ENCODE measurements at places on chromosomes 2 and 18.

DNA sequence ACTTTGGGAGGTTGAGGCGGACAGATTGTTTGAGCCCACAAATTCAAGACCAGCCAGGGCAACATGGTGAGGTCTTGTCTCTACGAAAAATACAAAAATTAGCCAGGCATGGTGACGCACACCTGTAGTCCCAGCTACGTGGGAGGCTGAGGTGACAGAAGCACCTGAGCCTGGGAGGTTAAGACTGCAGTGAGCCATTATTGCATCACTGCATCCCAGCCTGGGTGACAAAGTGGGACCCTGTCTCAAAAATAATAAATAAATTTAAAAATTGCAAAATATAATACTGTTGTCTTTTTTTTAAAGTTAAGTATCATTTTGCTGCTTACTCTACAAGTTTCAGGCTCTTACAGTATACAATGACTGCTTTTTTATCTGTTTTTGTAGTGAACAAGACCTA lies 4.0 kb upstream of the ANKRD12 start:
- DNase-seq, result no peak

DNA sequence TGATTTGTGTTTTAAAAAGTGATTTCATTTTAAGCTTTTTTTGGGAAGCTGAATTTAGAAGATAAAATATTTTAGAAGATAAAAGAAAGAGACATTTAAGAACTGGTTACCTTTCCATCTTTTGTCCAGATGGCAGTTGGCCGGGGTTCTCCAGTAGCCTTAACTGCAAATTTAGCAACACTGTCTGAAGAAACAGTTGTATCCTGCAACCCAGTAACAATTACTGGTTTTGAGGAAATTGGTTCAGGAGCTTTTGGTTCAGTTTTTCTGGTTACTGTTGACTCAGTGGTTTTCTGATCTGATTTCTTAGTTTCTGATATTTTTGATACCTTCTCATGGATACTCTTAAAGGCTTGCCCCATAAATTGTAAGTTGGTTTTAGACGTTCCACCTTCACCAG lies 49.9 kb downstream of the PLEKHA3 start:
- no peak for DNase-seq

DNA sequence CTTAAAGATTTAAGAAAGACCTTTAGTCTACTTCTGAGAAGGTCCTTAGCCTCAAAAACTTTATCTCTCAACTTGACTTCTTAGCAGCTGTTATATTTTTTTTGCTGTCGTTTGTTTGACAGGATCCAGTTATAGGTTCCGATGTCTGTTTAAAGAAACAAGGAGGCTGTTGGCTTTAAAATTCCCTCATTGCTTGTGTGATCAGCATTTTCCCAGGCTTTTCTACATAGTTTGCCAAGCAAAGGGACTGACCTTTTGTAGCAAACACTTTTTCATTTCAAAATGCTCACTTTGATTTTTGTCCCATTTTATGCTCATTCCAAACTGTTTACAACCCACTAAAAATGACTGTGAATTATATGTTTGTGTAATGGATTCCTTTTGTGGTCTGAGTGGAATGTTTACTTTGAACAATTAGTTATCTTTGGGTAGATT lies 394.9 kb downstream of the ARHGAP15 start:
- DNase-seq, result no peak

DNA sequence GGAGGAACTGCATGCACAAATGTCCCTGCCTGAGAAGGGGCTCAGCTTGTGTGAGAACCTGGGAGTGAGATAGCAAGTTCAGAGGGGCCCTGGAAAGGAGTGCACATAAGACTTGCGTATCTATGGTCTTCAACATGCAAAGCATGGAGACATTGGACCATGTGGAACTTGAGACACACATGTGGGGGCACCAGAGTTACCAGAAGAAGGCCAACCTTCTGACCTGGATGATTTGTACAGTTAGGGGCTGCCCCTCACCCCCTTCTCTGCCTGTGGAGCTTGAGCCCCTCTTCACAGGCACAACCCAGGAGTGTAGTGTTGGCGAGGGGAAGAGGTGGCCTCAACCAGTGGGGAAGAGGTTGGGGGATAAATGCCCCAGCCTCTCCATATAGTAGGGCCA lies 165.0 kb upstream of the ARL4C start:
- DNase-seq, result no peak

DNA sequence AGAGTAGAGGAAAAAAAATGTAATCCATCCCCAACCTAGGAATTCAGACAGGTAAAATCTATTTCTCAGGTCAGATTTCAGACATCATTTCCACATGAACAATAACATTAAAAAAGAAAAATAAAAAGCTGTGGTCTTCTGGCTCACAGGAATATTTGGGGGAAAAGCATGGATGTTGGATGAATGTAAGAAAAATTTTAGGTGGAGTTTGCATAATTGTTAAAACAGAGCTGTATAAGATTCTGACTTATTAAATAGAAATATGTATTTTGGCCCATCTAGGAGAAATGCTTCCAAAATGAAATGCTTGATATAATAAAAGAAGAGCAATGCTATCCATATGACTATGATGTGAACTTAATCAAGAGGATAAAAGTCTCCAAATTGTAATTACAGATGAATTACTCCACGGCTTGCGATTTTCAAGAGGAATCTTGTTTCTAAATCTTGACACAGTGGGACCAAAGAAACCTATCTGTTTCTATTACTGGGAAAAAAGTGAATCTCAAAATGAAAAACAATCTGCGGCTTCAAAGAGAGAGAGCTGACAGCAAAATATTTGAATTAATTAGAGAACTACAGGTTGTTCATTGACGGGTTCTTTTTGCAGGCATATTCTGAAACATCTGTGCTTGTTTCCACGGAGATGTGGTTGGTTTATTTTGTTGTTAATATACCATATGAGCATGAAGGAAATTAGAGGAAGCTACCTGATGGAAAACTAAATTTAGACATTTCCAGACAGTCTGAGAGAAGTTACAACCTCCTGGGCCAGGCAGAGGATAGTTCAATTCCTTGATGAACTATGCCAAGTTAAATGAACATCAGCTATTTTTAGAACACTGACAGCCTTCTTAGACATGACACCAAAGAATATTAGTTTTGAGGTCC lies 468.7 kb downstream of the PID1 start:
- DNase-seq, result no peak

GRCh38 chr2:22879009-22879863 lies 505.7 kb upstream of the KLHL29 start:
- no peak for DNase-seq

- DNase-seq, result peak; percentile 22
These were observed 24.8 kb upstream of the TFCP2L1 start for GRCh38 chr2:121309801-121310200.

DNA sequence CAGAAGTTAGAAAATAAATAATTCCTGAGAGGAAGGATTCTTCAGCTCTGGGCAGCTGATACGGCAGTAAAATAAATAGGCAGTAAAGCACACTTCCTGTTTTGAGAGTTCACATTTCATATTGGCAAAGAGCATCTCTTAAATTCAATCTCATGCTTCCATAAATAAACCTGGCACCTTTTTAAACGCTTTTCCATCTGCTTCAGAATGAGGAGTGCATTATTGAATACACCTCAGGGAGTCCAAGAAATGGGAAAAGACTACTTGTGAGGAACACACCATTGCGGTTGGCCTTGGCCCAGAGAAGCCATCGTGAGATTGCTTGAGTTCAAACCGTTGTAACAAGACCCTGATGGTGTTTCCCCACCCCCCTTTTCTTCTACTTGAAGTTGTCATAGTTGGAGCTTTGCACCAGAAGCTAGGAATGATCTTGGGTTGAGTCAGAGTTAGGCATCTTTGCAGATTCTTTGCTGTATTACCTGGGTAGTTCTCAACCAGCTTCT lies 123.9 kb downstream of the RDH14 start:
- no peak for DNase-seq

DNA sequence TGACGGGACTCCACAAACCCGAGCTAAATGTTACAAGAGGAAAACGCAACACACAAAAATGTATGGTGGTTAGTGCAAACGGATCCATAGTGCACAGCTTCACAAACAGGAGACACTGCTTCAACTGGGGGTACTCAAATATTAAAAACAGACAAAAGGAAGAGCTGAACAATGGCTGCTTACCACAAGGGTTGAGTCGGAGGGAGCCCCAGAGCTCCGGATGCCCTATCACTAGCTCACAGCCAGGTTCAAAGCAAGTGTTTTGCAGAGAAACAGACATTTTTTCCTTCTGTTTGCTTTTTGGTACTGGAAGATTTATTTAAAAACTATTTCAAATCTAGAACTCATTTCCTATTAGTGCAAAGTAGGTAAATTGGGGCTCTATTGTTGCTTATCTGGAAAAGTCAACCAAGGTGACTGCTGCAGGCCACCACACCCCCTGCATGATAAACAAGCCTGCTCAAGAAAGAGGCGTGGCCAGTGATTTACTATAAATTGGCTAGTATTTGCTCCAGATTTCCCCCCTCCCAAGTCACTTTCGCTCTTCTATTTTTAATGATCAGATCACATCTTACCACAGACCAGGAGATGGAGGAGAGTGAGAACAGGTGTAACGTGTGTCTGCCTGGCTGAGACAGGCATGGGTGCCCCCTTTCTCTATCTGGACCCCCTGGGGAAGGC lies 46.5 kb downstream of the ZAP70 start:
- DNase-seq, result no peak

GRCh38 chr2:201715459-201715858 lies 17.0 kb upstream of the MPP4 start:
- no peak for DNase-seq

DNA sequence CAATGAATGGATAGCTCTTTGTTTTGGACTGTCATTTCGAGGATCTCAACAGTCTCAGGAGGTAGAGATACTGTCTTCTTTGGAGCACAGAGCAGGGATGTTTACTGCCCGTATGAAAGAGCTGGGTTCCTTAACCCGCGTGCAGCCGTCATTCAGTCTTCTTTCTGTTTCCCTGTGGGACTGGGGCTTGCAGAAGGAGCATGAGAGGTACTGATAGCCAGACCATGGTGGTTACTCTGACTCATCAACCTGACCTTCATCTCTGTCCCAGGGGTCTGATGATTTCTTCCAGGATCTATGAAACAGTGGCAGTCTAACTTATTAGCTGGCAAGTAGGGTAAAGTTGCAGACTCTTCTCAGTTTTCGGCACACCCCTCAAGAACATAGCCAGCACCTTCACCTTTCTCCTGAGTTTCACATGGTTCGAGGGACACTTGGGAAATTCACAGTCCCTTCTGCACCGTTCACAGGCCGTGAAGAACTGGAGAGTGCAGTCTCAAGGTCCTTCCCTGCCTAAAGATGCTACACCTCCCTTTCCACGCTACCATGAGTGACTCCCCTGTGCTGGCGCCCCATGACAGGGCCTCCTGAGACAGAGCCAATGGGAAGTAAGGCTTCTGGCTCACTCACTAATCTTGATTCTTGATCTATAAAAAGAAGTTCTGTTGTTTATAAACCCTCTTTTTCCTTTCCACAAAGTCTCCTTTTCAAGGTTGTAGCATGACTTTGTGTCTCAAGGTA lies 226.2 kb downstream of the MC4R start:
- no peak for DNase-seq

GRCh38 chr2:101704816-101705578 lies 7.5 kb downstream of the MAP4K4 start:
- no peak for DNase-seq

GRCh38 chr18:46247942-46248341 lies 143.8 kb downstream of the HAUS1 start:
- no peak for DNase-seq

DNA sequence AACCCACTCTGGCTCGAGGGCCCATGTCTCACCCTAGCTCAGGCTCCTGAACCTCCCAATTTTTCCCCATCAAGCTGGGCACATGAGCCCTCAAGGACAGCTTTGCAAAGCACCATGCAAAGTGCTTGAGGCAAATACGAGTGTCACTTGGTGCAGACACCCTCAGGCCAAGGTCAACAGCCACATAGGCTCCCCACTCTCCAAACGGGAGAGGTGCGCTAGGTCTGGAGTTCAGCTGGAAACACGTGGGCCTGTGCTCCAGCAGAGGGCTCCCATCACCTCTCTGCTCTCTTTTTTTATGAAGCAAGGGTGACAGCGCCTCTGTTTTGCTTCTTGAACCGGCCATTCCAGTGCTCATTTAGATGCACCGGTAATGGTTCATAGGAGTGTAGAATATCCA lies 11.9 kb upstream of the ARHGAP25 start:
- DNase-seq, result no peak

GRCh38 chr2:196586511-196586991 lies 53.0 kb upstream of the CCDC150 start:
- DNase-seq, result peak; percentile 51

DNA sequence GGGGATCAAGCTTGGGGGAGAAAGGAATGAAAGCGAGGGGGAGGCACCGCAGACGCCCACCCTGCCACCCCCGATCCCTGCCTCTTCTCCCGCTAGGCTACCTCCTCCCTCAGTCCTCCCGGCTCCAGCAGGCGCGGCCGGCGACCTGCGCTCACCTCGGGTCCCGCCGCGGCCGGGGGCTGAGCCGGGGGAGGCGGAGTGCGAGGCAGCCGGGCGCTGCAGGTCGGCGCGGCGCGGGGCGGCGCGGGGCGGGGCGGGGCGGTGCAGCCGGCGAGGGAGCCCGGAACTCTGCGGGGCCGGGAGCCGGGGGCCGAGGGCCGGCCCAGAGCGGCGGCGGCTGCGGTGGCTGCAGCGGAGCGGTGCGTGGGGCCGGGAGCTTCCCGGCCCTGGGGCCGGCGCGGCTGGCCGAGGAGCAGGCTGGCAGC lies 477 bp downstream of the ACVR1 start:
- peak; percentile 58 for DNase-seq

DNA sequence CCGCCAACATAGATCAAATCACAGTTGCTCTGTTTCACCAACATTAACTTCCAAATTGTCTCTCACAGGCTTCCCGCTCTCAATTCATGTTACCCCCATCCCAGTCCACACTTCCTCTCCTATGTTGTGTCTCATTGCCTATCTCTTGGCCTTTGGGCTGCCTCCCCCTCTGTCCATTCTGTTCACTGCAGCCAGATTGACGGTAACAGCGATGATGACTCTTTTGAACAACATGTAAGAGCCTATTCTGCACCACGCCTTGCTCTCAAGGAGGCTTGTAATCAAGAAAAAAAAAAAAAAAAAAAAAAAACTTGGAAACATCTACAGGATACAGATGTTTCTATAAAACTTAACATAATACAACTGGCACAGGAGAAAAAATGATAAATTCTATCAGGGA lies 77.3 kb upstream of the RMDN2 start:
- DNase-seq, result no peak

- no peak for DNase-seq
These were observed 216.3 kb downstream of the RNF144A start for GRCh38 chr2:7133521-7133920.

- no peak for DNase-seq
These were observed 180.8 kb downstream of the CAMKMT start for GRCh38 chr2:44542520-44542919.

DNA sequence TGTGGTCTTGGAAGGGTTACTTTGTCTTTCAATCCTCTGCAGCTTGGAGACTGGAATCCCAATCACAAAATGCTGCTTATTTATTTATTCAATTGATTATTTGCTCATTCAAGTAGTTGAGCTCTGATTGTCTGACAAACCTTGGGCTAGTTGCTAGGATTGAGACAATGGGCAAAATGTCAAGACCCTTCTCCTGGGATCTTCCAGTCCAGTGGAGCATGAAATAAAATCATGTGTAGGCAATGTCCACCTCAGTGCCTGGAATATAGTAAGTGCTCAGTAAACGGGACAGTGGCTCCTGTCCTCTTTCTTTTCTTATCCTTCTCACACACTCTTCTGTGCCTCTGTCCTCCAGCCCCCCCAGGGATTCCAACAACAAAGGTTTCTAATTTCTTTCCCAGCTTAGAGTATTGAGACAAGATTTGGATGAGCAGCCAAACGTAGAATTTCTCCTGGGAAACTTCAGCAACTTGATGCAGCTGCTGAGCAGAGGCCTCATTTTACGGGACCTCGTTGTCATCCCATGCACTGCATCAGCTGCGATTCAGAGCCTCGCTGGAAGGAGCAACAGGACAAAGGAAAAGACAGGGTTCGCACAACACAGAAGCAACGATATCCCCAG lies 545.0 kb downstream of the SOX11 start:
- DNase-seq, result no peak

All from activated CD4-positive, alpha-beta T cell treated with anti-CD3 and anti-CD28 coated beads, Interleukin-2, Interleukin-6, amounts not matched to agents 100 ng/mL and 50 ng/mL, durations not matched to agents 16 hours and 8 hours (primary cell).